ENCODE measurements at places on chromosomes 6 and 20.

GRCh38 chr6:53327017-53327395 lies 21.7 kb downstream of the ELOVL5 start:
- no peak for DNase-seq

DNA sequence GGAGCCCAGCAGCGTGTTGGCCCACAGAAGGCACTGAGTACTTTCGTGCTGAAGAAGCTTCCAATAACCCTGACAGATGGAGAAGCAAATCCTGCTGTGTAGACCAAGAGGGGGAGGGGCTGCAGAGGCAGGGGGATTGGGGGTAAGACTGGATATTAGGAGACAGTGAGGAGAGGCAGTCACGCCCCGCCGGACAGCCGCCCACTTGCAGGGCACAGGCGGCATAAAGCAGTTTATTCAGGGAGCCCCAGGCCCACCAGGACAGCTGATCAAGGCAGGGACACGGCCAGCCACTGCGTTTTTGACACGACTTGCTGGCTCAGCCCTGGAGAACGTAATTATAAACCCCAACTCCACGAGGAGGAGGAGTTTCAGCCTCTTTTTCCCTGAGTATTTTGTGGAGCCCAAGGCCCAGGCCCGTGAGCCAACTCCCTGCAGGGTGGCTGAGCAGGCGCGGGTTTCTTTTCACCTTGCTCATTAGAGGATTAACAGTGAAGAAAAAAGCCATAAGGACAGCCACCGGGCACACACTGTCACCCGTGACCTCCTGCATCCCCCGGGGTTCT lies 177.9 kb downstream of the TFAP2C start:
- DNase-seq, result peak; percentile 64

DNA sequence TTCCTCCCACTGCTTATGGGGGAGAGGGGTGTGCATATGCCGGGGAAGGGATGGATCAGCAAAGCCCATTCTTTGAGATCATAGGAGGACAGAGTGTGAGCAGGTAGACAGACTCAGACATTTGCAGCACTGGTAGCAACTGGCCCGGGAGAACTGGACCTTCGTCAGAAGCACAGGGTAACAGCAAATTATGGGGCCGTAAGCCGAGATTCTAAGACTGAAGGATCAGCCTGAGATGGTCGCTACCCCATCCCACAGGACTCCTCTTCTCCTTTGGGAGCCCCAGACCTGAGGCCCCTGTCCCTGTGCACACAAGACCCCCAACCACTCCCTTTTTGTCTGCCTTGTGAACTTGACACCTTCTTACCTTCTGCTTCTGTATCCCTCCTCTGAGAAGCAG lies 106.5 kb downstream of the TOX2 start:
- no peak for DNase-seq

DNA sequence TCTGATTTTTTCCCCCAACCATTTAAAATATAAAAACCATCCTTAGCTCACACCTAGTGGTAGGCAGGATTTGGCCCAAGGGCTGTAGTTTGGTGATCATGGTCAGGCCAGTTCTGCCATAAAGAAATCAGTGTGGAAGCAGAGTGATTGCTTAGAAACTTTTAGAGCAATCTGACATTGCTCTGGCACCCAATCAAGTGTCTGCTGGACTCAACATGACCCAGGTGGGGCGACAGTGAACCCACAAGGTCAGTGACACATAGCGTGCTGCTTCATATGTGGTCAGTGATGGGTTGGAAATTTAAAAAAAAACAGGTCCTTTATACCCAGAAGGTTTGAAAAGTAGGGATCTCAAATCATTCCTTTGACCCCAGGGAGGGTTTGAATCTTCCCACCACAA lies 107.9 kb downstream of the BANF2 start:
- DNase-seq, result no peak

All from H7 (cell line).